ENCODE measurements at places on chromosomes 11 and 22. TPM values are rescaled to one million over a fixed set of nuclear protein-coding genes. Genes with fewer than 3 reads are reported as not detected.
A peak's percentile ranks its signal among the peaks of the same experiment; 100 is the strongest.

- peak; percentile 12 for DNase-seq
These were observed 1.2 kb upstream of the DUSP8 start for GRCh38 chr11:1573077-1573902.

- DNase-seq, result no peak
These were observed 8.2 kb downstream of the HORMAD2 start for GRCh38 chr22:30088468-30088867.

GRCh38 chr11:130904380-130904779 is 11.9 kb downstream of the SNX19 start:
- DNase-seq, result no peak

CARD18 gene
- polyA plus RNA-seq, result 0.65 TPM

GRCh38 chr11:43515090-43515489 is 156.4 kb downstream of the TTC17 start:
- DNase-seq, result no peak

GRCh38 chr11:78040691-78041379 is 17.8 kb upstream of the KCTD14 start:
- DNase-seq, result peak; percentile 26

TMPRSS5 gene
- 0.11 TPM for polyA plus RNA-seq

POU2AF3 gene
- polyA plus RNA-seq, result not detected

DNA sequence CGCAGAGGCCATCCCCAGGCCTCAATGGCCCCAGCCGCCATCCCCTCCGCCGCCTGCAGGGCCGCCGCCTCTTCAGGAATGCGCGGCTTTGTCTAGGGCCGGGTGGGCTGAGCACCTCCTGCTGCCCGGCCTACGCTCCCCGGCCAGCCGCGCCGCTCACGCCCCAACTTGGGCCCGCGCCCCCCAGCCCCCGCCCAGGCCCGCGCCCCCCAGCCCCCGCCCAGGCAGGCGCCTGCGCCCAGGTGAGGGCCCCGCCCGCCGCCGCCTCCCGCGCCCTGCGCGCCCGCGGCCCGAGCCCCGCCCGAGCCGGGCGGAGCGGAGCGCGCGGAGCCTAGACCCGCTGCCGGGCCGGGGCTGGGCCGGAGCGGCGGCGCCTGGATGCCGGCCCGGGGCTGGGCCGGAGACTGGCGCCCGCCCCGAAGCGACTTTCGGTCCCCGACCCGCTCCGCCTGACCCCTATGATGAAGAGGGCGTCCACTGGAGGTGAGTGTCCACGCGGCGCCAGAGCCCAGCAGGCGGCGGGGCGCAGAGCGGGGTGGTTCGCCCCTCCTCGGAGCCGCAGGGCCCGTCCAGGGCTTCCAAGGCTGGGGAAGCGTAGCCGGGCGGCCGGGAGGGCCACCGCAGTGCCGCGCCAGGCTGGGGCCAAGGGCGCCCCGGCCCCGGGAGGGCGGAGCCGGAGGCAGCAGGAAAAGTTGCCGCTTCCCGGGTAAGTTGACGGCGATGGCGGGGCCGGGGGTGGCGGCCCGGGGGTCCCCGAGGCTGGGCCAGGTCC is 34.3 kb upstream of the PRODH start:
- DNase-seq, result no peak

TMA7B gene
- not detected for polyA plus RNA-seq
